ENCODE measurements at places on chromosomes 4 and X. TPM values are rescaled to one million over a fixed set of nuclear protein-coding genes. Genes with fewer than 3 reads are reported as not detected.
A peak's percentile ranks its signal among the peaks of the same experiment; 100 is the strongest.

Gene FATE1
- not detected for total RNA-seq

DNA sequence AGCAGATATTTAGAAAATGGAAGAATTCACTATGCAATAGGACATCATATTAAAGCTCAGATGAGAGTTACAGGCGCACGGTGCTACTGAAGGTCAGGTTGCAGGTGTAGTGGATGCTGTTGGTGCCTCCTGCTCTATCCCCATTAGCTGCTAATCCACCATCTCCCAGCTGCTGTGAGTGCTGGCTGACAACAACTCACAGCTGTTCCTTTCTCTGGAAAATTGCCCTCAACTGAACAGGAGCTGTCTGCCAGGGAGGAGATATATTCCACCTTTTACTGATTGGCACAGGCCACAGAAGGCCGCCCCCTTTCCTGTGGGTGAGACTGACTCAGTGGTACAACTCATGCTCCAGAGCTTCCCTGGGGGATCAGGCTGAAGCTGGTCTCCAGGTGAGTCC lies 48.7 kb downstream of the UCHL1 start:
- H3K27ac ChIP-seq, result no peak overlapping the region
- H3K27me3 ChIP-seq, result no peaks in the 10 kb centered on the region
- H3K36me3 ChIP-seq, result no peaks in the 10 kb centered on the region
- H3K4me1 ChIP-seq, result peaks cover 7% of the 10 kb centered on the region
- H3K4me3 ChIP-seq, result no peak overlapping the region
- no peak for DNase-seq

Gene FABP2
- total RNA-seq, result not detected

Gene NUP62CL
- 18.0 TPM for total RNA-seq

GRCh38 chr4:3343358-3343757 lies 50.5 kb downstream of the RGS12 start:
- H3K27me3 ChIP-seq, result no peaks in the 10 kb centered on the region
- no peak overlapping the region for H3K27ac ChIP-seq
- peaks cover 4% of the 10 kb centered on the region for H3K36me3 ChIP-seq
- H3K4me1 ChIP-seq, result no peaks in the 10 kb centered on the region
- H3K4me3 ChIP-seq, result no peak overlapping the region

GRCh38 chrX:1500701-1501624 lies 36.0 kb downstream of the P2RY8 start:
- DNase-seq, result no peak
- no peak overlapping the region for H3K4me3 ChIP-seq
- H3K27ac ChIP-seq, result no peak overlapping the region

Gene ZNF630
- total RNA-seq, result 2.6 TPM

Gene IBSP
- not detected for total RNA-seq

DNA sequence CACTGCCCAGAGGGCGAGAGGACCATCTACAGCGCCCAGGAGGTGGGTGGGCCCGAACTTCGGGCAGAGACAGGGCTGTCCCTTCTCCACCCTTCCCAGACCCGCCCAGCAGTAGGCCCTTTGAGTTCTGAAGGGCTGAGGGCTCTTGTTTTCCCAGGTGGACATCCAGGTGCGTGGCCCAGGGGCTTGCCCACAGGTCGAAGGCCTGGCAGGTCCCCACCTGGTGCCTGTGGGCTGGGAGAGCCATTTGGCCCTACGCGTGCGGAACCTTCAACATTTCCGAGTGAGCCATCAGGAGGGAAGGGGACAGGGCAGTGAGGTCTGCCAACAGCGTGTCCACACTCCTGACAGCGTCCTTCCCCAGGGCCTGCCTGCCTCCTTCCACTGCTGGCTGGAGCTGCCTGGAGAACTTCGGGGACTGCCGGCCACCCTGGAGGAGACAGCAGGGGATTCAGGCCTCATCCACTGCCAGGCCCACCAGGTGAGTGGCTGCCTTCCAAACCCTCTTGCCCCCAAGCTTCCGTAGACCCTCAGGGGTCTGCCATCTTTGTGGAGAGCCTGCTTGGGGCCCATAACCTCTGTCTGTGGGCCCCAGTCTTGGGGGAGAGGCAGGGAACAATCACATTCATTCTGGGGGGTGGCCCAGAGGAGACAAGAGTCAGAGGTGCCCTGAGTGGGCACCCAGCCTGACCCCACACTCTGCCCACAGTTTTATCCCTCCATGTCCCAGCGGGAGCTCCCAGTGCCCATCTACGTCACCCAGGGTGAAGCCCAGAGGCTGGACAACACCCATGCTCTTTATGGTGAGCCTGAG lies 6.8 kb downstream of the PLXNB3 start:
- no peak for DNase-seq
- no peak overlapping the region for H3K4me3 ChIP-seq
- no peak overlapping the region for H3K27ac ChIP-seq
- peaks cover 11% of the 10 kb centered on the region for H3K4me1 ChIP-seq
- H3K36me3 ChIP-seq, result peaks cover 28% of the 10 kb centered on the region

Gene BTC
- total RNA-seq, result 8.1 TPM

Gene NDST4
- not detected for total RNA-seq

Gene CENPVL2
- not detected for total RNA-seq

GRCh38 chrX:65679071-65679540 lies 11.7 kb downstream of the MSN start:
- DNase-seq, result peak; percentile 10
- no peaks in the 10 kb centered on the region for H3K36me3 ChIP-seq
- H3K27me3 ChIP-seq, result no peaks in the 10 kb centered on the region
- peaks cover 32% of the 10 kb centered on the region for H3K4me1 ChIP-seq

Gene TMEM271
- total RNA-seq, result not detected

Gene CT45A9
- not detected for total RNA-seq

GRCh38 chrX:119880076-119880475 lies 8.4 kb downstream of the NDUFA1 start:
- no peaks in the 10 kb centered on the region for H3K4me1 ChIP-seq
- no peak overlapping the region for H3K27ac ChIP-seq
- H3K27me3 ChIP-seq, result no peaks in the 10 kb centered on the region
- H3K4me3 ChIP-seq, result no peak overlapping the region
- no peak for DNase-seq

- no peaks in the 10 kb centered on the region for H3K27me3 ChIP-seq
- no peak for DNase-seq
- no peaks in the 10 kb centered on the region for H3K36me3 ChIP-seq
- H3K4me3 ChIP-seq, result no peak overlapping the region
- H3K27ac ChIP-seq, result no peak overlapping the region
These were observed 61.7 kb upstream of the GUCY1A1 start for GRCh38 chr4:155604718-155605626.

DNA sequence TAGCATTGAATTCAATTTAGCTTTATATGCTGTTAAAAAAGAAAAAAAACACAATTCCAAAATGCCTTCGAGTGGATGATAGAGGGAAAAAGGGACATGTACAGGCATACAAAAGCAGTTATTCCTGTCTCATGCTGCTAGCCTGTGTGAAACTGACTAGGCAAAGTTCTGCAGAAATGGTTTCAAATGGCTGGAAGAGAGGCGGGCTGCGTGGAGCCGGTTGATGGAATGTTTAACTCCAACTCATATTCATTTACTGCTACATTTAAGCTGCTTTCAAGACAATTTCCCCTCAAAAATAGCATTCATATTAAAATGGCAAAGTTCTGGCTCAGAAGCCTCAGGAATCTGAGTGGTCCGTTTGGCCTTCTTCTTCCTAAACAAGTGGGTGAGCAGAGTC lies 143.8 kb upstream of the PPARGC1A start:
- H3K27ac ChIP-seq, result no peak overlapping the region
- H3K4me3 ChIP-seq, result no peak overlapping the region
- DNase-seq, result no peak
- H3K36me3 ChIP-seq, result no peaks in the 10 kb centered on the region
- H3K4me1 ChIP-seq, result no peaks in the 10 kb centered on the region

DNA sequence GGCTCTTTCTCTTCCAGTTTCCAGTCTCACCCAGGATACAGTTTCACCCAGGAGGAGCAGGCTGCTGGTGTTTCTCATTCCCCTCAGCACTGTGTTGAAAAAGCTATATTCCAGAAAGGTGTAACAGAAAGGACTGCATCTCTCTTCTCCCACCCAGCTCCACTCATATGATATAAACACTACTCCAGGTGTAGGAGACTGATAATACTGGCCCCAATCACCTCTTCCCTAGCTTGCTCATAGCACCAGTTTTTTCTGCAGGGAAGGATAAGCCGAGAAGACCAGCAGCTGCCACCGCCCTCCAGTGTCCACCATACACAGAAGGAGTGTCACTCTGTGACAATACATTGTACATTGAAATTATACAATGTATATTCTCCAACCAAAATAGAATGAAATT lies 105.5 kb upstream of the STK26 start:
- H3K36me3 ChIP-seq, result no peaks in the 10 kb centered on the region
- no peaks in the 10 kb centered on the region for H3K4me1 ChIP-seq
- no peak overlapping the region for H3K4me3 ChIP-seq

- H3K4me3 ChIP-seq, result no peak overlapping the region
- peak; percentile 3 for DNase-seq
- no peak overlapping the region for H3K27ac ChIP-seq
- H3K4me1 ChIP-seq, result no peaks in the 10 kb centered on the region
These were observed 32.2 kb downstream of the COPS4 start for GRCh38 chr4:83067058-83067639.

DNA sequence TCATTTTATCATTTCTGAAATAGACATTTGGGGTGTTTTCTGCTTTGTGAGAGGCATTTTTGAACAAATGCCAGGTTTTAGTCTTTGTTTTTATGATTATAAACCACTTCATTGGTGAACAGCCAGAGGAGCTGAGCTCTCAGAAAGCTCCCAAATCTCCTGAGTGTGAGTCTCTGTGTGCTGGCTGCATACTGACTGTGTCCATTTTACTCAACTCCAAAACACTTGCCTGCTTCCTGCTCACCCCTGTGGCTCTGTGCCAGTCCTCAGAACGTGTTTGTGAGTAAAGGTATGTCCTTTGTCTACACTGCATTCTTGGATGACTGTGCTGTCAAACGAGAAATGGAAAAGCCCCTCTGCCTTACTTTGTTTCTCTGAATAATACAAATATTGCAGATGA lies 5.4 kb upstream of the LRAT start:
- H3K4me3 ChIP-seq, result no peak overlapping the region
- peak; percentile 31 for DNase-seq
- peaks cover 3% of the 10 kb centered on the region for H3K36me3 ChIP-seq

GRCh38 chr4:13248621-13249298 lies 235.4 kb downstream of the RAB28 start:
- H3K36me3 ChIP-seq, result no peaks in the 10 kb centered on the region
- DNase-seq, result no peak
- H3K27ac ChIP-seq, result no peak overlapping the region

GRCh38 chrX:43474321-43474720 lies 181.8 kb upstream of the MAOA start:
- H3K4me3 ChIP-seq, result no peak overlapping the region
- peak; percentile 38 for DNase-seq
- no peak overlapping the region for H3K27ac ChIP-seq

GRCh38 chrX:104419211-104419610 lies 146.8 kb upstream of the IL1RAPL2 start:
- DNase-seq, result peak; percentile 68
- no peaks in the 10 kb centered on the region for H3K27me3 ChIP-seq
- H3K4me3 ChIP-seq, result no peak overlapping the region
- no peaks in the 10 kb centered on the region for H3K4me1 ChIP-seq
- H3K36me3 ChIP-seq, result no peaks in the 10 kb centered on the region

DNA sequence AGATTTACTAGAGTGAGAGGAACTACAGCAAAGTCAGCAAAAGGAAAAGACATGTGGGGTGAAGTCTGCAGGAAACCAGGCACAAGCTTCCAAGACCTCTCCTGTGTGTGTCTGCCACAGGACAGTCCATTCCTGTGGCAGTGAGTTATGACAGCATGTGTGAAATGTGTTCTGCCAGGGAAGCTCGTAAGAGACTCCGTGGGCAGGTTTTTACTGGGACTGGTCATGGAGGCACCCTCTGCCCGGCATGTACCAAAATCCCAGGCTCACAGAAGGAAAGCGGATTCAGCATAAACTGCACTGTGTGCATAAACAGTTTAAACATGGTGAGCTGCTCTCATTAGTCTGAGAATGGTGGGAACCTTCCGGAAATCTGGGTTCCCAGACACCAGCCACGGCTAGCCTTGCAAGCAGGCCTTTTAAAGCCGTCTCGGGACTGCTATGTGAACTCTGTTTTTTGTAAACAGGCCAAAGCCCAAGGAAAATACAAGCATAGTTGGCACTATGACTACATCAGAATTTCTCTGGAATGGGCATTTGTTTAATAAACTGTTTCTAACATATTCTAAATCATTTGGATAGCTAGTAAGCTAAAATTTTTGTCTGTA lies 288.5 kb downstream of the TENM3 start:
- no peaks in the 10 kb centered on the region for H3K27me3 ChIP-seq
- H3K27ac ChIP-seq, result no peak overlapping the region
- no peak for DNase-seq

Gene TCEAL5
- total RNA-seq, result not detected

Gene JCHAIN
- total RNA-seq, result not detected

DNA sequence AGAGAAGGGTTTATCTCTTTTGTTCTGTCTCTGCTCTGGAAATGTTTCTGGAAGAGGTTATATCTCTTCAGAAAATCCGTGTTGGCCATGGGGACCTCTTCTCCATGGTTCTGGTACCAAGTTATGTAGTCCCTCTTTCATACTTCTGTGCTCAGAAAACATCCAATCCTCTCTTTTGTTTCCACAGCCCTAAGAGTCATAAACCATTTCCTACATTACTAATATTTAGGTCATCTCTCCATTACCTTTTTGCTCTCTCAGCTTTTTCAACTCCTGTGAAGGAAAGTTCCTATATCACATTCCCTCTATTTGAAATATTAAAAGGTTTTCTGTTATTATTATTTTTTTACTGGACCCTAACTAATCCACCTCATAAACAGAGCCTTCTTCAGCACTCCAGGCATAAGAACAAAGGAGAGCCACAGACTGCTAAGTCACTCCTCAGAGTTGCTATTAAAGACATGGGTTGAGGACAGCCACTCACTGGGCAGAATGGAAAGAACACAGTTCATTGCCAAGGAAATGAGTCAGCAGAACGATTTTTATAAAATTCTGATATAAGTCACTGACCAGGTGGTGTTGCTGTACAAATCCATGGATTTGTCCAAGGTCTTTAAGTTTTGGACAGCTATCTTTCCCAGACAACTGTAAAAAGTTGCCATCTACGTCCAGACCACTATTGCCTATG lies 122.4 kb upstream of the NPY2R start:
- no peaks in the 10 kb centered on the region for H3K36me3 ChIP-seq
- no peak for DNase-seq
- no peaks in the 10 kb centered on the region for H3K27me3 ChIP-seq
- H3K4me3 ChIP-seq, result no peak overlapping the region
- no peak overlapping the region for H3K27ac ChIP-seq

- no peak overlapping the region for H3K27ac ChIP-seq
- no peaks in the 10 kb centered on the region for H3K36me3 ChIP-seq
- H3K27me3 ChIP-seq, result no peaks in the 10 kb centered on the region
These were observed 53.7 kb downstream of the NAA11 start for GRCh38 chr4:79272126-79272525.

Gene SH2D1A
- not detected for total RNA-seq

- H3K4me1 ChIP-seq, result no peaks in the 10 kb centered on the region
- no peak overlapping the region for H3K4me3 ChIP-seq
- no peak for DNase-seq
- H3K27me3 ChIP-seq, result no peaks in the 10 kb centered on the region
- H3K27ac ChIP-seq, result no peak overlapping the region
- no peaks in the 10 kb centered on the region for H3K36me3 ChIP-seq
These were observed 72.0 kb downstream of the IL1RAPL1 start for GRCh38 chrX:28659269-28659668.

Gene SLITRK2
- total RNA-seq, result not detected

- no peaks in the 10 kb centered on the region for H3K27me3 ChIP-seq
- H3K36me3 ChIP-seq, result no peaks in the 10 kb centered on the region
- no peak for DNase-seq
These were observed 30.7 kb upstream of the KLHL8 start for GRCh38 chr4:87251106-87251505.

Gene CDKL5
- total RNA-seq, result 20.9 TPM

Gene NR0B1
- not detected for total RNA-seq

GRCh38 chrX:112832481-112833095 lies 8.0 kb downstream of the AMOT start:
- DNase-seq, result peak; percentile 81
- no peak overlapping the region for H3K4me3 ChIP-seq
- H3K36me3 ChIP-seq, result no peaks in the 10 kb centered on the region
- no peaks in the 10 kb centered on the region for H3K27me3 ChIP-seq
- no peak overlapping the region for H3K27ac ChIP-seq

Data from Calu3 (cell line).